CD8-positive, alpha-beta T cell (primary cell): ENCODE measurements at places on chromosomes 6 and 20. TPM values are rescaled to one million over a fixed set of nuclear protein-coding genes. Genes with fewer than 3 reads are reported as not detected.

SEMG1 gene
- total RNA-seq = not detected

OR2H2 gene
- total RNA-seq = not detected

GCNT2 gene
- 1.1 TPM for total RNA-seq

SIRPB1 gene
- total RNA-seq = 3.1 TPM

LKAAEAR1 gene
- 0.42 TPM for total RNA-seq

NKAIN2 gene
- not detected for total RNA-seq

THEMIS gene
- 26.3 TPM for total RNA-seq

PDYN gene
- total RNA-seq = not detected

CALHM6 gene
- 2.9 TPM for total RNA-seq
